ENCODE measurements at places on chromosomes 6 and 20. TPM values are rescaled to one million over a fixed set of nuclear protein-coding genes. Genes with fewer than 3 reads are reported as not detected.

DNA sequence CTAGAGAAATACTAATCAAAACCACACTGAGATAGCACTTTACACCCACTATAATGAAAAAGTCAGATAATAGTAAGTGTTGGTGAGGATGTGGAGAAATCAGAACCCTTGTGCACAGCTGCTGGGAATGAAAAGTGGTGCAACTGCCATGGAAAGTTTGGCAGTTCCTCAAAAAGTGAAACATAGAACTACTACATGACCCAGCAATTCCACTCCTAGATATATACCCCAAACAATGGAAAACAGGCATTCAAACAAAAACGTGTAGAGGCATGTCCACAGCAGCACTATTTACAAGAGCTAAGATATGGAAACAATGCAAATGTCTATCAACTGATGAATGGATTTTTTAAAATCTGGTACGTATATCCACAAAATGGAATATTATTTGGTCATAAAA, 117.5 kb upstream of the C6orf118 start:
- DNase-seq: no peak

Gene RFX6
- total RNA-seq: not detected

- DNase-seq: no peak
Measured at GRCh38 chr20:55333798-55334197, 671.5 kb downstream of the CBLN4 start.

GRCh38 chr20:15674253-15675060, 898.8 kb downstream of the KIF16B start:
- no peak for DNase-seq

DNA sequence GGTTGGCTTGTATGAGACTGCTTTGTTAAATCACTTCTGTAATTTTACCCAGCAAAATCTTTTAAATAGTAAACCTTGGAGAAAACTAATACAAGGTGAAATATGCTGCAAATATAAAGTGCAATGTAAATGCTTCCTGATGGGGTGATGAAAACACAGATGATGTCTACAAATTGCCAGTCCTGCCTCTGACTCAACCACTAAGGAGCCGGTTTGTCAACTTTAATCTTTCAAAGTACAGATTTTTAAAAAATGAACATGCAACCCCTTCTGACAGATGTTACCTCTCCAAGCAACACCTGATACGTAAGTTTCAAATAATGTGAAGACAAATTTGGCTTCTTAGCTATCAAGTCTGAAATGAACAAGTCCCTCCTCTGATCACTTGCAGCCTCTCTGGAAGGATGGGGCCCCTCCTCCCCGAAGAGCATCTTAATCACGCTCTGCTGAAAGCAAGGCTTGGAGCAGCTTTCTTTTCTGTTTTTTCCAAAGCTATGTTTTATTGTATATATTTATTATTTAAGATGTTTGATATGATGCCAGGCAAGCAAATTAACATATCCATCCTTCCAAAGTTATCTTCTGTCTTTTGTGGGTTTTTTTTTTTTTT, 196.0 kb downstream of the MYLK4 start:
- no peak for DNase-seq

Gene SNX5
- total RNA-seq: 159 TPM

- no peak for DNase-seq
Measured at GRCh38 chr20:9668381-9668780, 154.0 kb downstream of the LAMP5 start.

Gene TULP4
- 79.8 TPM for total RNA-seq

- DNase-seq: no peak
Measured at GRCh38 chr20:52268184-52268749, 76.7 kb upstream of the ZFP64 start.

DNA sequence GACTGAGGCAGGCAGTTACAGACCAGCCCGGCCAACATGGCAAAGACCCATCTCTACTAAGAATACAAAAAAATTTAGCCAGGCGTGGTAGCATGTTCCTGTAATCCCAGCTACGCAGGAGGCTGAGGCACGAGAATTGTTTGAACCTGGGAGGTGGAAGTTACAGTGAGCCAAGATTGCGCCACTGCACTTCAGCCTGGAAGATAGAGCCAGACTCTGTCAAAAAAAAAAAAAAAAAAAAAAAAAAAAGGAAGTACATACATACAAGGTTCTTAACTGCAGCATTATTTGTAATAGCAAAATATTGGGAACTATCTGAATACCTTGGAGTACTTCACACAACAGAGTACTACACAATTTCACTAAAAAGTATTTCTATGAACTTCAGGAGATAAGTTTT, 183.5 kb upstream of the OLIG3 start:
- no peak for DNase-seq

Gene R3HDML
- total RNA-seq: not detected

GRCh38 chr6:64591676-64592036, 956.1 kb downstream of the PHF3 start:
- DNase-seq: no peak

Gene NMBR
- not detected for total RNA-seq

Gene TSPO2
- total RNA-seq: not detected

Gene CALHM4
- total RNA-seq: not detected

- no peak for DNase-seq
Measured at GRCh38 chr6:24929242-24929641, 6.5 kb downstream of the RIPOR2 start.

DNA sequence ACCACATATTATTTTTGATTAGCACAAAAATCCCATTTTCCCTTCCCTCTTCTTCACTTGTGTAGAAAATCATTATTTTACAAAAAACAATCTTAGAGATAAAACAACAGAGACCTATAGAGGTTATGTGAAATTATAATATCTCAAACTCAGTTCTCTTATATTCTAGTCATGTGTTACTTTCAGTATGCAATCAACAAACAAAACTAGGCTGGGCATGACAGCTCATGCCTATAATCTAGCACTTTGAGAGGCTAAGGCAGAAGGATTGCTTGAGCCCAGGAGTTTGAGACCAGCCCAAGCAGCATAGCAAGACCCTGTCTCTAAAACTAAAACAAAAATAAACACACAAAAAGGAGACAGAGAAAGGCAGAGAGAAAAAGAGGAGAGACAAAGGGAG, 211.4 kb upstream of the SGK1 start:
- no peak for DNase-seq

- no peak for DNase-seq
Measured at GRCh38 chr6:109799664-109800063, 108.6 kb downstream of the FIG4 start.

DNA sequence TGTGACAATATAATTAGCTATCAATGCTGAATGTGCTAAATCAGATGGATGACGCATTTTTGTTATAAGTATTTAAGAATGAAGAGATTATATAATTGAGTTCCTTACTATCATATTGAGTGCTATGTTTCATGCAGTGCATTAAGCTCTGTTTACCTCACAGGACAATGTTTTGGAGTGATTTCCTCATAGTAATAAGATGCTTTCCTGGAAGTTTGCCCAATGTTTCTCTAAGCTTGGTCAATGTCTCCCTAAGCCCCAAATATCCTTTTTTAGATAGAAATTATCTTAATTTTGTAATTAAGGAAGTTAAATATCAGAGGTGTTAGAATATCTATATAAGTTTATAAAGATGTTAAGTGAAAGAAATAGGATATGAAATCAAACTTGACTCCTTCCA, 489.6 kb downstream of the MMUT start:
- DNase-seq: no peak

Gene SEL1L2
- not detected for total RNA-seq

Gene CD93
- 45.4 TPM for total RNA-seq

- no peak for DNase-seq
Measured at GRCh38 chr6:12291839-12292604, 1.9 kb downstream of the EDN1 start.

DNA sequence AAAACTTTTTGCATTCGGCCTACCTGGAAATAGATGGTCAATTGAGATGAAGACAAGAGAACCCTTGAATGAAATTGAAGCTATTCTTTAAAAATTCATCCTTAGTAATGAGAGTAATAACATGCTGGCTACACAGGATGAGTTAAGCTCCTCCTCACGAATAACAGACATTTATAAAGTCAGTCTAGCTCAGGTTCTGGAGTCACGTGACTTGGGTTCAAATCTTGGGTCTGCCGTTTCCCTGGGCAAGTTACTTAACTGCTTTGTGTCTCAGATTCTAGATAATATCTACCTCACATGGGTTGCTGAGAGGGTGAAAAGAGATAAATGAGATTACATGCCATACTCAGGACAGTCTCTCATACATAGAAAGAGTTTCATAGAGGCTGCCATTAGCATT, 101.4 kb upstream of the INSM1 start:
- DNase-seq: no peak

DNA sequence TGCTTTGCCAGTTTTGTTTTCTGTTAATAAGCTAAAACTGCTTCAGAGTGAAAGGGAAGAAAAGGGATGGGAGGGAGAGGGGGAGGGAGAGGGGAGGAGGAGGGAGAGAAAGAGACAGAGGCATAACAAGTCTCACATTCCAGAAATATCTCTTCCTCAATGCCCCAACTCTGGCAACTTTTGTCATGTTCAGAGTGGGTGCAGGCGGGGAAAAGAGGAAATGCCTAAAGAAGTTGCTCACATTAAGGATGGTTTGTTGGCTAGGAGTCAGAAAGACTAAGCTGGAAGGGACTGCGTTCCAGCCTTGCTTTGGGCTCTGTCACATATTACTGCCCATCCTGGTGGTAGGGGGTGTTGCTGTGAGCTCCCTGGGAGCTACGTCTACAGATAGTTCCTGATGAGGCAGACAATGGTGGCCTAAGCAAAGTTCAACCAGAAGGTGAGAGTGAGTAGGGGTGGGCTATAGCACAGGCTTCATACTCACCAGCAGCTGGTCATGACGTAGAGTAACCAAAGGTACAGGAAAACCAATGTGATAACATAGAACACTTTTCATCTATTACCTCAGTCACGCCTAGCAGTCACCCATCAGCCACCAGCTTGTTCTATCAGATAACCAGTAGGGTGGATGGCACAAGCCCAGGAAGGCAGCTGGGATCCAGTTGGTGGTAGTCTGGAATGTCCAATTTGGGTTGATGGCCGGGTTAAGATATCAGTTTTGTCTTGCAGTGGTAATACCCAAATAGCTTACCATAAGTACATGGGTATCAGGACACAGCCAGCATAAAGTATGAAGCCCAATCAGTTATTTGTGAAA, 2.1 kb downstream of the TSPYL4 start:
- DNase-seq: no peak

GRCh38 chr20:22584522-22584921, at the start of gene FOXA2:
FOXA2 (minus strand) TSS chr20:22584572; CDS start chr20:22584278, 294 bp downstream.
- DNase-seq: no peak

Gene HUS1B
- total RNA-seq: 0.98 TPM

DNA sequence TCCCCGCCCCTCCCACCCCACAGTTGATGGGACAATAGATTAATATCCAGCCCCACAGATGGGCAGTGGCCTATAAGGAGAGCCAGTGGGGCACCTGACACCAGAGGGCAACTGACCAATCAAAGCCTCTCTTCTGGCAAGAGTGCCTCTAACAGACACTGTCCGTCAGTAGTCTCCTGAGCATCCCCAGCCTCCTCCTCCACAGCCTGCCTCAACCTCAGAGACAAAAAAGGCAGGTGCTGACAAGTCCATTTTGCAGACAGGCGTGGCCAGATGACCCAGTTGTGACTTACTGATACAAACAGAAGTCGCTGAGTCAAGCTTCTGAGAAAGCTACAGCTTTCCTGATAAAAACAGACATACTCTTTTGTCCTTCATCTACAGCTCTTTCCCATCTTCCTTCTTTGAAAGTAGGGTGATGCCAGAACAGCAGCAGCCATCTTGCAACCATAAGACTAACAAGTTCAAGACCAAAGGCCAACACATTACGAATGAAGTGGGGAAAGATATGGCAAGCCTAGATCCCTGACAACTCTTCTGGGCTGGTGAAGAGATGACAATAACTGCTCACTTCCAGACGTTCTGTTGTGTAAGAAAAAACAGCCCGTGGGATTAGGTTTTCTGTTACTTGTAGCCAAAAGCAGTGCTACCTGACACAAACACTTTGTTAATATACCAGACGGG, 12.3 kb downstream of the PPIL1 start:
- no peak for DNase-seq

GRCh38 chr6:33623895-33624381, 2.8 kb downstream of the ITPR3 start:
- no peak for DNase-seq

Gene TMC2
- not detected for total RNA-seq

DNA sequence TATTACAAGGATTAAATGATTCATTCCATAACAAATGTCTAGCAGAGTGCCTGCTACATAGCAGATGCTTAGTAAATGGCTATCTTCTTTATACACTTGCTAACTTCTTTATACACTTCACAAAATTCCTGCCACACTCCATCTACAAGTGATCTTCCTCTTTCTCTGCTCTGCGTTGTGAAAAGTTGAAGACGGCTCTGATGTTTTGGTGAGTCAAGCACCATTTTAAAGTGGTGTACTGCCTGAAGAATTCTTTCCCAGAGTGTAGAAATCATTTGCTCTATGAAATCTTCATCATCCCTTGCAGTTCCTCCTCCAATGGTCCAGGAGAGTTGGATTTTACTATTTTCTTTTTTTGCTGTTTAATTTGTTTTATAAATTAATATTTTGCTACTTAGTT, 74.9 kb downstream of the TNFAIP3 start:
- no peak for DNase-seq

Gene KCNB1
- 2.0 TPM for total RNA-seq

GRCh38 chr20:31719644-31720485, 2.8 kb downstream of the BCL2L1 start:
- no peak for DNase-seq

DNA sequence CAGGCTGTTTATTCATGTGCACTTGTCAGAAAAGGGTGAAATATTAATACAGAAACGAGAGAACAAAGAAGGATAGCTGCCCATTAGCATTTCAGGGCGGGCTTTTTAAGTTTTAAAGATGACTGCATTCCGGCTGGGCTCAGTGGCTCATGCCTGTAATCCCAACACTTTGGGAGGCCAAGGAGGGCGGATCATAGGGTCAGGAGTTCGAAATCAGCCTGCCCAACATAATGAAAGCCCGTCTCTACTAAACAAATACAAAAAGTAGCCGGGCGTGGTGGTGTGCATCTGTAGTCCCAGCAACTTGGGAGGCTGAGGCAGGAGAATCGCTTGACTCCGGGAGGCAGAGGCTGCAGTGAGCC, 130.5 kb downstream of the HFE start:
- DNase-seq: no peak

GRCh38 chr20:14958626-14959025, 621.2 kb upstream of the FLRT3 start:
- no peak for DNase-seq

DNA sequence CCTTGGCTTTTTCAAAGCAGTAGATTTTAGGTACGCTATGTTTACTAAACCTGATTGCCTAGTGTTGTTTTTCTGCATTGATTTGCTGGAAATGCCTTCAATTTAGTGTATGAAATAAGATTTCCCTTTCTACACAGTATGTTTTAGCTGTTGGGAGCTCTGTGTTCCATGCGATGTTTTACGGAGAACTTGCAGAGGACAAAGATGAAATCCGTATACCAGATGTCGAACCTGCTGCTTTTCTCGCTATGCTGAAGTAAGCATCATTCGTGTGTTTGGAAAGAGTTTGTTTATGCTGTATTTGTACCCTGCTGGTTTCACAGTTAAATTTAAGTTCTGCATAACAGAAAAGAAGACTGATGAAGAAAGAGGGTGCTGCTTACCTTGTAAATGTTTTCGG, 1.9 kb downstream of the BTBD3 start:
- no peak for DNase-seq

Gene C6orf118
- not detected for total RNA-seq
